ENCODE measurements at places on chromosomes 5 and 9. TPM values are rescaled to one million over a fixed set of nuclear protein-coding genes. Genes with fewer than 3 reads are reported as not detected.
A peak's percentile ranks its signal among the peaks of the same experiment; 100 is the strongest.

The PCDHGA3 gene
- total RNA-seq: 0.49 TPM

The FIBCD1 gene
- total RNA-seq: 36.2 TPM

- DNase-seq: no peak
Observed at GRCh38 chr9:110087605-110088004, 120.4 kb downstream of the C9orf152 start.

DNA sequence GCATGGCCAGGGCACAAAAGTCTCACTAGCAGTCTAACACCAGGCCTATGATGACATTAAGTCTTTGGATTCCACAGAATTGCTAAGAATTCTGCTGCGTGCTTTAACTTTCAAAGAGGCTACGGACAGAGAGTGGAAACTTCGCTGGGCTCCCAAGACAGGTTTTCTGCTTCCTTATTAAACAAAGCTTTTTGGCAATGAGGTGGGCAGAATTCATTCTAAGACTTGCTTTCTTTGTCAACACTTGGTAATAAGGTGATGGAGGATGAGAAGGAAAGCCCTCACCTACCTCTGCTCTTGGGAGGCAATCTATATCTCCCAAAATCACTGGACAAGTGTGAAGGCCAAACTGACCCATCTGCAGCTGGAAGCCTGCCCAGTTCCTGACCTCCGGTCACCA lies 231.9 kb downstream of the ATPSCKMT start:
- DNase-seq: no peak

The SUSD3 gene
- 1.4 TPM for total RNA-seq

- no peak for DNase-seq
Observed at GRCh38 chr5:52579391-52579790, 208.3 kb upstream of the ITGA1 start.

- DNase-seq: no peak
Observed at GRCh38 chr5:77588175-77588574, 50.3 kb downstream of the OTP start.

The SLC22A4 gene
- 6.3 TPM for total RNA-seq

The C9orf72 gene
- total RNA-seq: 5.8 TPM

The STX17 gene
- total RNA-seq: 15.3 TPM

- DNase-seq: no peak
Observed at GRCh38 chr5:32272746-32273145, 40.0 kb downstream of the MTMR12 start.

GRCh38 chr5:72252574-72253155 lies 67.4 kb downstream of the MRPS27 start:
- peak; percentile 53 for DNase-seq

- DNase-seq: no peak
Observed at GRCh38 chr5:105922574-105922973, 1748.2 kb downstream of the EFNA5 start.

The TRIP13 gene
- 44.5 TPM for total RNA-seq

DNA sequence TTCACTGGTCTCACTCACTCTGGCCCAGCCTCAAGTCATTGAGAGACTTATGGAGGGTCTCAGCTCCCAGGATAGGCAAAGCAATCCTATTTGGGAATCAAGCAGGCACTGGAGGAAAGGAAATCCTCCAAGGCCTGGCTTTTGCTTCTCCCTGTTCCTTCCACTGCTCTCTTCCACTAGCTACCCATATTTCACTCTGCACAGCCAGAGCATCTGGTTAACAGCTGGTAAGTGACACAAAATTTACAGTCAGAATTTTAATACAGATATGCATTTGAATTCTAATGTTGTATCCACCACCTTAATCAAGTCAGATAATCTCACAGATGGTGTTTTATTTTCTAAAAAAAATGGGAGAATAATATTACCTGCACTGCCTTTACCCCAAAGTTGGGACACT lies 868 bp upstream of the C1QTNF2 start:
- no peak for DNase-seq

- peak; percentile 98 for DNase-seq
Observed at GRCh38 chr5:139985733-139986132, 57.4 kb downstream of the NRG2 start.
